Kasumi-1 (cell line): ENCODE measurements at places on chromosomes 5 and 9.

- no peak for DNase-seq
Observed at GRCh38 chr5:122997294-122997693, 39.2 kb downstream of the PPIC start.

- no peak for DNase-seq
Observed at GRCh38 chr5:15926586-15926985, 253.0 kb downstream of the MARCHF11 start.

DNA sequence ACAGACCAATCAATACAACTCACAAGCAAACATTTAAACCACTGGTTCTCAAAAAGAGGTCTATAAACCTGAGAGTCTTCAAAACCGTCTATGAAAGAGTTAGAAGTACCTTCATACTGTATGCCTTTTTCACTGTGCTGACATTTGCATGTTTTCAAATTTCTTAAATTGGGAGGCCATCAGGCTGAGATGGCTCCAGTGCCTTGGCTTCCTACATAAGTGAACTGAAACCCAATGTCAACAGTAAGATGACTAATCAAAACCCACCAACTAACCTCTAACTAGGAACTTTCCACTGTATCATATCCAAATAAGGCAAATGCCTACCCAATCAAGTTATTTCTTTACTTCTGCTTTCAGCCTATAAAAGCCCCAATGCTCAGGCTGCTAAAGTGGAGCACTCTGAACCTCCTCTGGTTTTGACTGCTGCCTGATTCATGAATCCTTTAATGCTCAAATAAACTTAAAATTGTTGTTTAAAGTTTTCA, 35.1 kb downstream of the FAM13B start:
- peak; percentile 40 for DNase-seq

GRCh38 chr5:119071561-119071995, 691 bp downstream of the DMXL1 start:
- no peak for DNase-seq

GRCh38 chr9:134793288-134794188, 87.1 kb upstream of the FCN2 start:
- DNase-seq, result no peak

GRCh38 chr5:139833525-139833924, 37.9 kb downstream of the PSD2 start:
- DNase-seq, result no peak

- DNase-seq, result no peak
Observed at GRCh38 chr5:92525131-92525530, 1055.9 kb downstream of the NR2F1-AS1 start.

DNA sequence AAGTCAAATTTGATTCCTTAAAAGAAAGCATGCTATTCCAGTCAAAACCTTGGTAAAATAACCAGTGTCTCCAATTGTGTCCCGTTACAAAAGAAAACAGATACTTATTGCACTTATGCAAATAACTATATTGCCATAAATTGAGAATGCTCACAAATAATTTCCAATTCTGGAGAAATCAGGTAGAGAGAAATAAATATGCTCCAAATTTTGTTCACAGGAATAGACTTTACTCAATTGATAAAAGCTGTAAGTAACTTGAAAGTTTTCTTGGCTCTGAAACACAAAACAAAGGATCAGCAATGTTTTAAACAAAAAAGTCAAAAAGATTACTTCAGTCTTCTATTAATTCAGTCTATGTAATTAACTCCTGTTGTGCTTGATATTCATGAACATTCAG, 7.8 kb upstream of the DTWD2 start:
- no peak for DNase-seq

DNA sequence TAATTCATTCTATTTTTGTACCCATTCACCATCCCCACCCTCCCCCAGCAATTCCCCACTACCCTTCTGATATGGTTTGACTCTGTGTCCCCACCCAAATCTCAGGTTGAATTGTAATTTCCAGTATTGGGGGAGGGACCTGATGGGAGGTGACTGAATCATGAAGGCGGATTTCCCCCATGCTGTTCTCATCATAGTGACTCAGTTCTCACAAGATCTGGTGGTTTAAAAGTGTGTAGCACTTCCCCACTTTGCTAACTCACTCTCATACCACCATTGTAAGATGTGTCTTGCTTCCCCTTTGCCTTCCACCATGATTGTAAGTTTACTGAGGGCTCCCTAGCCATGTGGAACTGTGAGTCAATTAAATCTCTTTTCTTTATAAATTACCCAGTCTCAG, 25.9 kb upstream of the TESK1 start:
- DNase-seq, result no peak

DNA sequence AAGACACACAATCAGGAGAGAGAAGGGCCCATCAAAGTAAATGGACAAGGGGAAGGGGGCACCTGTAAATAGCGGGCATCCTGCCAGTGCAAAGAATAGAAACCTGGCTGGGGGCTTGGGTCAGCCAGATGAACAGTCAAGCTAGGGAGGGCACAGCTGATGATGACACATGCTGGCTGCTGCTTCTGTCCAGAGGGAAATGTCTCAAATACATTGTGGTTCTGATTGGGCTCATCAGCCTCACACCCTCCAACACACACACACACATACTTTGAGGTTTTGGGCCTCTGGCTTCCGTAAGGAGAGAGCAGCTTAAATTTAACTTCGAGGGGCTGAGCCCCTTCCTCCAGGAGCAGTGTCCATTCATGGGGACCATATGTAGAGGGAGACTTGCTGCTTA, 27.6 kb upstream of the SPATA31E1 start:
- no peak for DNase-seq

DNA sequence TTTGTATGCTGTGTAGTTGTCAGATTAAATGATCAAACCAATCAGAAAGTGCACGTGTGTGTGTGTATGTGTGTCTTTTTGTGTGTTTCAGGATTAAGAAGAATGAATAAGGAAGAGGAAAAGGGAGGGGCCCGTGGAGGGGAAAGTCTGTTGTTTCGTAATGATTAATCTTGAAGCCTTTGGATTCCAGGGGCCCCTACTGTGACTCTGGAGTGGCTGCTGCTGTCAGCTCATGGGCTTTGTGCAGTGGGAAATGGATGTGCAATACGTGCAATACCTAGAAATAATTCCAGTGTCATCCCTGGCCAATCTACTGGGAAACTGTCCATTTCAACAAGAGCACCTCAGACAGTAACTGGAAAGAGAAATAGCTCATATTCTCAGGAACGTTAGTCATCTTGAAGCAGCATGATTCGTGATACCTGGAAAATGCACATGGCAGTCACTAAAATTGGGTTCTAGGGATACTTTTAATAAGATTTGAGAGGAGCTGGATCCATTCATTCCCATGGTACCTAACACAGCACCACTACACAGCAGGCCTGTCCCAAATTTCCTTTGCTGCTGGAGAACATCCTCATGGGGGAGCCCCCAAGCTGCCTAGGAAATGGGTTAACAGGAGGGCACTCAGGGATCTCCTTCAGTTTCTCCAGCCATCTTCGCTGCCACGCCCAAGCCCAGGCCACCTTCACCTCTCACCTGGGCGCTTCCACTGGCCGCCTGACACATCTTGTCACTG, 186.3 kb downstream of the NR3C1 start:
- peak; percentile 59 for DNase-seq

DNA sequence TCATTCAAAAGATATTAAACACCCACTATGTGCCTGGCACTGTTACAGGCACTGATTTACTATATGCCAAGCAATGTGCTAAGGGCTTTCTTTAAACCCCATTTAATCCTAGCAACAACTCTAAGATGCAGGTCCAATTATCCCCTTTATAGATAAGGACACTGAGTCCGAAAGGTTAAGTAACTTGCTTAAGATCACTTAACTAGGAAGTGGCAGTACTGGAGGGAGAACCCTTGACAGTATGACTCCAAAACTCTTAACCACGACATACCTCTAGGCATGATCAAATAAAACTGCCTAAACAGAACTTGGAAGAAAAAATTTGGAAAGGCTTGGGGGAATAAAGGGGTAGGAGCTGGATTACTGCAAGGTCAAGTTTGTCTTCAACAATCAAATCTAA, 1.7 kb downstream of the RAB14 start:
- DNase-seq, result no peak

DNA sequence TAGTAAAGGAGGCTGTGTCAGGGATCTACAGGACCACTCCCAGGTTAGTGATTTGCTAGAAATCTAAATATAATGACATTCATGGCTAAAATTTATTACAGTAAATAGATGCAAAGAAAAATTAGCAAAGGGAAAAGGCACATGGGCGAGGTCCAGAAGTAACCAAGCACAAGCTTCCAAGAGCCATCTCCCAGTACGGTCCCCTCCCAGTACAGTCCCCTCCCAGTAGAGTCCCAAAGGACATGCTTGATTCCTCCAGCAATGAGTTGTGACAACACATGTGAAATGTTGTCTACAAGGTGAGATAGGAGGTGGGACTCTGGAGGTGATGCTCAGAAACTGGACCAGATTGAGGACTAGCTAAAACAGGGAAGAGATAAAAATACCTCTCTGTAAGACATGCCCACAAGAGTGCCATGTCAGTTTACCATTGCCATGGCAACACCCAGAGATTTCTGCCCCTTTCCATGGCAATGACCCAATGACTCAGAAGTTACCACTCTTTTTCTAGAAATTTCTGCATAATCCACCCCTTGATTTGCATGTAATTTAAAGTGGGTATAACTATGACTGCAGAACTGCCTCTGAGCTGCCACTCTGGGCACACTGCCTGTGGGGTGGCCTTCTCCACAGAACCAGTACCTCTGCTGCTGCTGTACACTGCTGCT, 27.9 kb upstream of the CEMIP2 start:
- DNase-seq, result no peak

DNA sequence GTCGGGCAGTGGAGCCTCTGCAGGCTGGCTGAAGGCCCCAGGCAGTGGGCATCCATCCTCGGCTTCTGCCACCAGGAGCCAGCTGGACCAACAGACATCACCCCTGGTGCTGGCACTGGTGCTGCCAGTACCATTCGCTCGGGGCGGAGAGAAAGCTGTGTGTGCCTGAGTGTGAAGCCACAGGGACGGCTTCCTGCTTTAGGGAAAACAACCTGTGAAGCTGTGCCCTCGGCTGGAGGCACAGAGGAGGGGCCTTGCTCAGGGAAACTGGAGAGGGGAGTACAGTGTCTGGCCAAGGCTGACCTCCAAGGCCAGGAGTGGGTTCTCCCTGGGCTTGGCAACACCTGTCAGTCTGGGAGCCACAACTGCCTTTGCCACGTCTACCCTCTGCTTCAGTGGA, 38.3 kb downstream of the NEK6 start:
- no peak for DNase-seq

GRCh38 chr5:98942847-98943246, 14.0 kb upstream of the CHD1 start:
- no peak for DNase-seq

GRCh38 chr9:95841377-95841776, 34.1 kb upstream of the ERCC6L2 start:
- no peak for DNase-seq

DNA sequence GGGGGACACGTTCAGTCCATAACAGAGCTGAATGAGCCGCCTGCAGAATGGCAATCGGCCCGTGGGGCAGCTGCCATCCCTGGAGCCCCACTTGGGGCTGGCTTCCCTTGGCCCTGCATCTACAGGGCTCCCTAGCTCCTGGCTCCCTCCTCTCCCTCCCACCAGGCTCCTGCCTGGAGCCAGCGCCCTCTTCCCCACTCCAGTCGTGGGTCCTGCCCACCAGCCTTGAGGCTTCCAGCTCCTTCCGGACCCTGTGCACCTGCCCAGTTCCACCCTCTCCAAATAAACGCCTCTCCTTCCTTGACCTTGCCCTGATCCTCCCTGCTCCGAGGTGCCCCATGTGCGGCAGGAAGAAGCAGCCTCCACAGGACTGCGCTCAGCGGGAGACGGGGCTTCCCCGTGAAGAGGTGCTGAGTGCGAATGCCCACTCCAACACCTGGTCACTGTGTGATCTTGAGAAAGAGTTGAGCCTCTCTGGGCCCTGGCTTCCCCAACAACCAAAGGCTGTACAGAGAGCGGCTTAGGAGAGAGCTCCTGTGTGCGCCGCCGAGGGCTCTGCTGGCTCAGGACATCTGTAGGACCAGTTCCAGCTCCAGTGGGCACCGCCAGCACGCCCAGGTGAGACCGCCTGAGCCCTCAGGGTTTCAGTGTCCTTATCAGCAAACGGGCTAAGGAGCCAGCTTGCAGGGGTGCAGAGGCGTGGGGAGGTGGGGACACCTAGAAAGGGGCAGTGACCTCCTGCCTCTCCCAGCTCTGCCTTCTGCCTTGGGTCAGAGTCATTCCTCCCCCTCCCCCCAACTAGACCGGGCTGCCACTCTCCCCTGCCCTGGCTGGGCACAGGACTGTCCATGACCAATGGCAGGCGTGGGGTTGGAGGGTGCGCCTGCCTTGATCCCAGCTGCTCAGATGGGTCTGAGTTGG, 12.1 kb downstream of the C9orf50 start:
- no peak for DNase-seq

- DNase-seq, result no peak
Observed at GRCh38 chr5:67880511-67880805, 335.1 kb upstream of the PIK3R1 start.

GRCh38 chr5:102863764-102864560, 108.9 kb downstream of the PAM start:
- DNase-seq, result no peak

DNA sequence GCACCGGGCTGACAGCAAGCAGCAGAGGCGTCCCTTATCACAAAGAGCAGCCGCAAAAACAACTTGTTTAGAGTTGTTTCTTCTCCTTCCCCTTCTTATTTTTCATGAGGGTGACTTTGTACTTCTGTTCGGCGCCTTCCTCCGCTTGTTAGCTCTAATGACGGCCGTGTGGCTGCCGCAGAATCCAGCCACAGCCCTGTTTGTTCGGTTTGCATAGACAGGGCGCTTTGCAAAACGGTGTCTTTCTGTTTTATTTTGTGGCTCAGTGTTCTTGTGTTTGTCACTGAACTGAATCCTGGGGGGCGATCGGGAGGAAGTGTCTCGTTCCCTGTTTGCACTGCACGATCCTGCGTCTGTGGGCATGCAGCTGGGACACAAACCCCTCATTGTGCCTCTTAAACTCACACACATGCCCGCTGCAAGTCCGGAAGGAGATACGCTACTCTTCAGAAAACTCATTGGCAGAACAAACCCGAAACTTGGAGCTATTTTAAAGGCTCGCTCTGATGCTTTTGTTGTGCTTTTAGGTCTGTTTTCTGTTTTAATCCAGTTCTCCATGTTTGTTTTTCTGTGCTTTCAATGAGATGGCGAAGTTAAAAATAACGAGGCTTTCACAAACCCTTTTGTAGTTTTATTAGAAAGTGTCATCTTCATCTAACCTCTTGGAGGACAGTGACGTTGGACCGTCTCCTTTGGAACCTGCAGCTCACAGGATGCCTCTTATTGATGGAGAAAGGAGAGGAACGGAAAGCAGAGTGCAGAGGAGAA, 213.9 kb downstream of the IRX2 start:
- no peak for DNase-seq

- DNase-seq, result no peak
Observed at GRCh38 chr9:81344366-81344765, 345.0 kb downstream of the TLE1 start.

- no peak for DNase-seq
Observed at GRCh38 chr5:14405706-14406553, 175.7 kb upstream of the OTULINL start.

DNA sequence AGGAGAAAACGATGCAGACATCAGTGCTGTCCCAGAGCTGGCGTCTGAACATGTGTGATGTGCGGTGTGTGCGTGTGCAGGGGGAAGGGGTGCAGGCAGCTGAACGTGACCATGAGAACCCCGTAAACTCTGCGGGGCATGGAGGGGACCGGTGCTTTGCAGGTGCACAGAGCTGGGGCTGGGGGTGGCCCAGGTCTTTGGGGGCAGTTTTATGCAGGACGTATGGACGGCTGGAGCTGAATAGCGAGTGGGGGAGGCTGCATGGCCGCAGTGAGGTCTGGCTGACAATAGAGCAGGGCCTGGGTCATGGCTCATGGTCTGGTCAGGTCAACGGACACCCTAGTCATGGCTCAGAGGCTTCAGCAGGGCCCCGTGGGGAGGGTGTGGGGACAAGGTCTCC, 3.3 kb upstream of the EXOC3 start:
- DNase-seq, result no peak
